ENCODE measurements at places on chromosomes 13 and 19. TPM values are rescaled to one million over a fixed set of nuclear protein-coding genes. Genes with fewer than 3 reads are reported as not detected.

SIGLEC6 gene
- total RNA-seq: 0.98 TPM

TMEM145 gene
- total RNA-seq: 0.94 TPM

CYP4F8 gene
- total RNA-seq: not detected

ATP8B3 gene
- total RNA-seq: 0.15 TPM

ZNF835 gene
- 1.3 TPM for total RNA-seq

DNA sequence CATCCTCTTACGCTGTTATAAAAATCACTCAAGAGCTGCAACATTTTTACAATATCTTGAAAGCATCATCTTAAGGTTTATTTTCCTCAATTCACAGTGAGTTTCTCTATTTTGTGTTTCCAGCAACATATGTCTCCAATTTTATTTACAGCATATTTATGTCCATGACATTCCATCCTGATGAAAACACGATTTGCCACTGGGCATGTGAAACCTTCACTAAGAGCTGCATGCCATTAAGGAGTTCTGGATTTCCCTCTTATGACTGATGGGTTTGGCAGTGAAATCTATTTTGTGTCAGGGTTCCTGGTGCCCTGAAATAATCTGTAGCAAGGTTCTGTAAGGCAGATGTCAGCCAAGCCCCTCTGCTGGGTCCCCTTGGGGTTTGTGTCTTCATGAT is 527.6 kb upstream of the KLF12 start:
- no peak overlapping the region for H3K4me3 ChIP-seq
- no peaks in the 10 kb centered on the region for H3K4me1 ChIP-seq
- no peak for DNase-seq
- no peaks in the 10 kb centered on the region for H3K27me3 ChIP-seq
- no peak overlapping the region for H3K27ac ChIP-seq

- no peaks in the 10 kb centered on the region for H3K4me1 ChIP-seq
- H3K36me3 ChIP-seq: no peaks in the 10 kb centered on the region
- no peak overlapping the region for H3K4me3 ChIP-seq
- peak overlapping the region; percentile 30 for H3K27ac ChIP-seq
These were observed 69.2 kb upstream of the TM9SF2 start for GRCh38 chr13:99431927-99432608.

GRCh38 chr13:35179494-35179893 is 237.4 kb downstream of the NBEA start:
- H3K4me3 ChIP-seq: no peak overlapping the region
- no peak overlapping the region for H3K27ac ChIP-seq
- H3K4me1 ChIP-seq: no peaks in the 10 kb centered on the region
- H3K36me3 ChIP-seq: no peaks in the 10 kb centered on the region
- no peak for DNase-seq
- H3K27me3 ChIP-seq: no peaks in the 10 kb centered on the region

GRCh38 chr13:44364345-44365000 is 9.2 kb upstream of the SERP2 start:
- H3K27ac ChIP-seq: peak overlapping the region; percentile 6
- H3K4me3 ChIP-seq: no peak overlapping the region
- DNase-seq: no peak
- H3K4me1 ChIP-seq: peaks cover 6% of the 10 kb centered on the region
- H3K27me3 ChIP-seq: no peaks in the 10 kb centered on the region

- no peaks in the 10 kb centered on the region for H3K36me3 ChIP-seq
- DNase-seq: no peak
- no peaks in the 10 kb centered on the region for H3K4me1 ChIP-seq
- no peak overlapping the region for H3K27ac ChIP-seq
These were observed 17.0 kb downstream of the LYL1 start for GRCh38 chr19:13085666-13086065.

DNA sequence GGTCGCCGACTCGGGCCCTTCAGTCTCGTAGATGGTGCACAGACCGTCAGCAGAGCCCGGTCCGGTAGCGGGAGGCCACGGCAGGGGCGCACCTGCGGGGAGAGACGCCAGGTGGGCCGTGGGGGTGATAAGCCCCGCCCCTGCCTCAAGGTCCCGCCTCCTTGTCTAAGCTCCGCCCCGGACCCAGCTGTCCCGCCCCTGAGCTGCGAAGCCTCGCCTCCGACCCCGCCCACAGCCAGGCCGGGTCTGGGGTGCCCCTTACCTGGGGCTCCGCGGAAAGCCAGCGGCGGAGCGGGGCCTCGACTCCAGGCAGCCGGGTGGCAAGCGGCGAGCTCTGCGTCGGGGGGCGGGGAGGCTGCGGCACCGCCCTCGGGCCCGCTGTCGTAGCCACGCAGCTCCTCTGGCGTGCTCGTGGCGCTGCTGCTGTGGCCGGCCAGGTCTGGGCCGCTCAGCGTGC is 4.7 kb downstream of the PRR36 start:
- peaks cover 25% of the 10 kb centered on the region for H3K27me3 ChIP-seq
- peak; percentile 82 for DNase-seq
- no peaks in the 10 kb centered on the region for H3K36me3 ChIP-seq
- H3K4me3 ChIP-seq: peak overlapping the region; percentile 56

DNA sequence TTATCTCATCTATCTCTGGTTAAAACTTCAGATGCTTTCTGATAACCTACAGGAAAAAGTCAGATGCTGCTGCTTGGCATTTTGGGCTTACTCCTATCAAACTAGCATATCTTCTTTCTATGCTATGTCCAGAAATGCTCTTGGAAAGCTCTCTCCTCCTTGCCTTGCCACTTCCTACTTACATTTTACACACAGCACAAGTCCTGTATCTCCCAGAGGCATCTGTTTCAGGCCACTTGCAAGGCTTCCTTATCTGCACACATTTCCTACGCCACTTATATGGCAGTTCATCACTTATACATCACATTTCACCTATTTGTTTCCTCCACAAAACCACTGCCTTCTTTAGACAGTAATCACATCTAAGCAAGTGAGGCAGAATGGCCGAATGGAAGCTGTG is 220.3 kb downstream of the DNAJC15 start:
- no peak for DNase-seq
- no peak overlapping the region for H3K27ac ChIP-seq
- no peak overlapping the region for H3K4me3 ChIP-seq

DNA sequence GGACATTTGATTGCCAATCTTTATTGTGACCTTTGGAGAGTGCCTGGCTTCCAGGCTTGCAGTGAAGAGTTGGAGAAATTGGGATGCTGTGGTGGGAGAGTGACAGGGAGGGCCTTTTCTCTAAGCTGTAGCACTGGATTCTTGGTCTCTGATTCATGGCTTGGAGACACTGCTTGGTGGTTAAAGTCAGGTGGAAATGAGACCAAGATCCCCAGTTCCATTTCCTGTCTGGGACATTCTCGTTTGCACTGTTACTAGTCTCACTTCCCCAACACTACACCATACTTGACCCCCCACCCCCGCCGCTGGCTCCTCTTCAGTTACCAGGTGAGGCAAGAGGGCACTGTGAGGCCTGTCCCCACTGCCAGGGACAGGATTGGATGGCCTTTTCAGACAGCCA is 2.9 kb downstream of the SUPT5H start:
- no peaks in the 10 kb centered on the region for H3K27me3 ChIP-seq
- peaks cover 6% of the 10 kb centered on the region for H3K36me3 ChIP-seq
- H3K27ac ChIP-seq: no peak overlapping the region
- DNase-seq: no peak

DNA sequence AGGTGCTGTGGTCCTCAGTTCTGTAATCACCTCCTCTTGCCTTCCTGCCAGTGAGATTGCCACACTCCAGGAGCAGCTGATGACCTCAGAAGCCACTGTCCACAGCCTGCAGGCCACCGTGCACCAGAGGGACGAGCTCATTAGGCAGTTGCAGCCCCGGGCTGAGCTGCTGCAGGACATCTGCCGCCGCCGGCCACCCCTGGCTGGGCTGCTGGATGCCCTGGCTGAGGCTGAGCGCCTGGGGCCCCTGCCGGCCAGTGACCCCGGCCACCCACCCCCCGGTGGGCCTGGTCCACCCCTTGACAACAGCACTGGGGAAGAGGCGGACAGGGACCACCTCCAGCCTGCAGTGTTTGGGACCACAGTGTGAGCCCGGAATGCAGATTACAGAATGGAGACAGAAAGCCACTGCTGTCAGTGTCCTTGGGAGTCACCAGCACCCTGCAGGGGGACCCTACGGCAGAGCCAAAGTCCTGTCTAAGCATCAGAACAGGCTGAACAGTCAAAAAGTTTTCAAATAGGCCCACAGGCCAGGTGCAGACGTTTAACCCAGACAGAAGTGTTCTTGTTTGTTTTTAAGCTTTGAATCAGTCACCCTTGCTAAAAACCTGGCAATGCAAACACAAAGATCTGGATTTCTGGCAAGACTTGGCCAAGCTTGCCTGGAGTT is 4.2 kb downstream of the VMAC start:
- H3K27ac ChIP-seq: no peak overlapping the region
- no peaks in the 10 kb centered on the region for H3K27me3 ChIP-seq
- no peaks in the 10 kb centered on the region for H3K36me3 ChIP-seq

- H3K27ac ChIP-seq: no peak overlapping the region
- no peak for DNase-seq
- no peak overlapping the region for H3K4me3 ChIP-seq
- no peaks in the 10 kb centered on the region for H3K36me3 ChIP-seq
- no peaks in the 10 kb centered on the region for H3K4me1 ChIP-seq
- H3K27me3 ChIP-seq: no peaks in the 10 kb centered on the region
These were observed 19.7 kb downstream of the ADGRE3 start for GRCh38 chr19:14654786-14655560.

GRCh38 chr19:51514866-51515481 is 13.4 kb upstream of the SIGLEC12 start:
- H3K27me3 ChIP-seq: no peaks in the 10 kb centered on the region
- no peaks in the 10 kb centered on the region for H3K36me3 ChIP-seq
- H3K4me1 ChIP-seq: no peaks in the 10 kb centered on the region
- no peak overlapping the region for H3K27ac ChIP-seq
- no peak overlapping the region for H3K4me3 ChIP-seq

DNA sequence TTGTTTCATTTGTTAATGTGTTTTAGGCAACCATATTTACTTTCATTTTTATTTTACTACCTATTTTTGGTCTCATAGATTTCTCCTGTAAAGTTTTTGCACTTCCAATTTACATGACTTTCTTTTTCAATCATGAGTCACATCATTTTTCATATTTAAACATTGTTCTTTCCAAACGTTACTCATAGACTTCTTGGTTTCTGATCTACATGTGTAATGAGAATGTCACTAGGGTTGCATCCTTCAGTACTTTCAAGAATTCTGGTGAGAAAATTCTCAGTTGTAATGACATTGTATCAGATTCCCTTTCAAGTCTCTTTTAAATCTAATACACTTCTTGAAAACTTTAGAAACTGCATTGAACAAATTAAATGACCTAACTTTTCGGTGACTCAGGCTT is 991.7 kb downstream of the EFNB2 start:
- H3K27ac ChIP-seq: no peak overlapping the region
- no peaks in the 10 kb centered on the region for H3K36me3 ChIP-seq
- no peak for DNase-seq
- H3K4me3 ChIP-seq: no peak overlapping the region
- no peaks in the 10 kb centered on the region for H3K4me1 ChIP-seq
- no peaks in the 10 kb centered on the region for H3K27me3 ChIP-seq

DNA sequence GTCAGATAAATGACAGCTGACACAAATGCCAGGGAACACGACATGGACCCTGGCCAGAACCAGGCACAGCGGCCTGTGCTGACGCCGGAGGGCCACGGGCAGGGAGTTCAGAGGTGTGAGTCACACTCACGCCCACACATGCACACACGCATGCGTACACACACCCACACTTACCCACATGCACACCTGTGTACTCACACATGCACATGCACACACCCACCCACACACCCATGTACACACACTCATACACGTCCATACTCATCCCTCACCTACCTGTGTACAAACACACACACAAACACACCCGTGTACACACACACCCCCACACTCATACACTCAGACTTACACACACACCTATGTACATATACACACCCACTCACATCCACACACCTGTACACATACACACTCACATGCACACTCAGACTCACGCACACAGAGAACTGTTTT is 40.4 kb downstream of the MLLT1 start:
- H3K4me1 ChIP-seq: no peaks in the 10 kb centered on the region
- no peak overlapping the region for H3K4me3 ChIP-seq
- no peaks in the 10 kb centered on the region for H3K36me3 ChIP-seq
- DNase-seq: no peak

DNA sequence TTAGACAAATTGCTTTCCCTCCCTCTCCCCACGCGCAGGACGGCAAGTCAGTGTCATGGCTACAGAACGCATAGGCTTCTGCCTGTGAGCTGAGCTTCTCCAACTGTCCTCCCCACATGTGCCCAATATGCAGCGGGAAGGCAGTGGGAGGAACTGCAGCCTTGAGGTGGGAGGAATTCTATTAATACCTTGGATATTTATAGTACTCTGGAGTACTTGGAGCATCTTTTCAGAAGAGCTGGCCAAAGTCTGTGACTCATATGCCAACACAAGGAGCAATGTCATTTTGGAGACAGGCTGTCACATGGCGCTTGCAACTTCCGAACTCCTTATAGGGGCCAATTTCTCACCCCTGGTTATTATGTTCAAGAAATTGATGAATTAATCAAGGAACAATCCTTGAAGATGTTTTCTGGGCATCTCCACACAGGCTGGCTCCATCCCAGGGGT is 245.0 kb upstream of the SERP2 start:
- no peak for DNase-seq
- no peaks in the 10 kb centered on the region for H3K36me3 ChIP-seq
- H3K27me3 ChIP-seq: no peaks in the 10 kb centered on the region
- no peak overlapping the region for H3K27ac ChIP-seq

- H3K4me1 ChIP-seq: no peaks in the 10 kb centered on the region
- no peak for DNase-seq
- no peaks in the 10 kb centered on the region for H3K27me3 ChIP-seq
- H3K36me3 ChIP-seq: no peaks in the 10 kb centered on the region
These were observed 311.3 kb downstream of the LMO7 start for GRCh38 chr13:75947448-75947847.

DNA sequence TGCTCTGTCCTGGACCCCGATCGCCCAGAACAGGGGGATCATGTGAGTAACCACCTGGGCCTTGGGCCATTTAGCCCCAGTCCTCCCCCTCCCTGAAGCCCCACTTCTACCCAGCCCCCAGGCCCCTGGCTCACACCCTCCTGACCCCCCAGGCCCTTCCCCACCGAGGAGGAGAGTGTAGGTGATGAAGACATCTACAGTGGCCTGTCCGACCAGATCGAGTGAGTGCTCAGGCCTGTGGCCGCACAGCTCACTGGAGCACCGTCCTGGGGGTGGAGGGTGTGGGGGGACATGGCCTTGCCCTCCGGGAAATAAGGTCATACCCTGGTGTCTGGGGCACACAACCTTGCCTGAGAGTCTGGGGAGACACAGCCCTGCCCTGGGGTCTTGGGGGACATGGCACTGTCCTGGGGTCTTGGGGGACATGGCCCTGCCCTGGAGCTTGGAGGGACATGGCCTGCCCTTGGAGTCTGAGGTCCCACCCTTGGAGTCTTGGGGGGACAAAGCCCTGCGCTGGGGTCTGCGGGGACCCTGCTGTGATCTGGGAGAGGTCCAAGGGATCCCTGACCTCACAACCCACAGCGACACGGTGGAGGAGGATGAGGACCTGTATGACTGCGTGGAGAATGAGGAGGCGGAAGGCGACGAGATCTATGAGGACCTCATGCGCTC is 49.3 kb downstream of the VAV1 start:
- H3K27me3 ChIP-seq: no peaks in the 10 kb centered on the region
- H3K4me3 ChIP-seq: no peak overlapping the region
- DNase-seq: no peak
- H3K27ac ChIP-seq: no peak overlapping the region
- H3K36me3 ChIP-seq: no peaks in the 10 kb centered on the region

All from colonic mucosa (tissue), 4 donors.